ENCODE measurements at places on chromosomes 12 and 14. TPM values are rescaled to one million over a fixed set of nuclear protein-coding genes. Genes with fewer than 3 reads are reported as not detected.

Gene TRIM9
- polyA plus RNA-seq, result 0.94 TPM

Gene CFAP54
- 0.30 TPM for polyA plus RNA-seq

Gene RNASE3
- polyA plus RNA-seq, result 0.50 TPM

Gene SLC25A3
- polyA plus RNA-seq, result 423 TPM

Gene RASAL1
- polyA plus RNA-seq, result 0.22 TPM

Gene ABCC9
- 1.1 TPM for polyA plus RNA-seq

Gene KIF21A
- 25.0 TPM for polyA plus RNA-seq

Gene MIPOL1
- 2.6 TPM for polyA plus RNA-seq

Gene IFI27
- polyA plus RNA-seq, result 7.3 TPM

Gene RHOJ
- 2.5 TPM for polyA plus RNA-seq

Gene DEGS2
- 11.8 TPM for polyA plus RNA-seq

Gene NEK9
- polyA plus RNA-seq, result 8.8 TPM

Gene CIROP
- not detected for polyA plus RNA-seq

Gene HOXC10
- 1.6 TPM for polyA plus RNA-seq

Gene ETV6
- 9.7 TPM for polyA plus RNA-seq
